ENCODE measurements at places on chromosomes 6 and 20.

DNA sequence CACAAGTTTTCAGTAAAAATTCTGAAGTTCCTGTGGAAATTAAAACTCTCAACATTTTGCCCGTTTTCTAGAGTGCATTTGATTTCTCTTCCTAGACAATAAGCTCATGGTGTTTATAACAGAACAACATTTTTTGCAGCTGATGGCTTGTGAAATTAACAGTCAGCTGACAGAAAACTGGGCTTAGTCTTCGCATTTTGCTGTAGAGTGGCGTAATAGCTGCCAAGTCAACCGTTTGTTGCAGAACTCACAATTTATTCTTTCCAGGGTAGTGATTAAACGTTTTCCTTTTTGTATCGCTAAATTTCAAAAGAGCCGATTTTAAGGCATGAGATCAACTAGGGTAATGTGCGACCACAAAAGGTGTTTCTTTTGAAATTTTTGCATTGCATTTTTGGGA, 1.4 kb downstream of the SPO11 start:
- no peak for DNase-seq

DNA sequence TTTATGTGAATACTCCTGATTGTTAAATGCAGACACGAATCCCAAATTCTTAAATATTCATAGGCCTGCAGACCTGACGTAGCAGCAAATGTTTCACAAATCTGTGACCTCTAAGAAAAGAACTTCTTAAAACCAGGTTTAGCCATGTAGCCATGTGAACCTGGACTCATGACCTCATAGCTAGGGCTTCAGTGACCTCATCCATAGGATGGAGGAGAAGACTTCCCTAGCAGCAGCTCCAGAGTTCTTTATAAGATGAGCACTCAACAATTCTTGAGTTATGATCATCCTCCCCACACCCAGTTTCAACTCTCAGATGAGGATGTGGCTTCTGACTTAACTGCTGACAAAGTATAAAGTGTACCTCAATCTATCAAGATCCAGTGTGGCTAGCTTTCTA, 45.8 kb upstream of the TCF21 start:
- no peak for DNase-seq

DNA sequence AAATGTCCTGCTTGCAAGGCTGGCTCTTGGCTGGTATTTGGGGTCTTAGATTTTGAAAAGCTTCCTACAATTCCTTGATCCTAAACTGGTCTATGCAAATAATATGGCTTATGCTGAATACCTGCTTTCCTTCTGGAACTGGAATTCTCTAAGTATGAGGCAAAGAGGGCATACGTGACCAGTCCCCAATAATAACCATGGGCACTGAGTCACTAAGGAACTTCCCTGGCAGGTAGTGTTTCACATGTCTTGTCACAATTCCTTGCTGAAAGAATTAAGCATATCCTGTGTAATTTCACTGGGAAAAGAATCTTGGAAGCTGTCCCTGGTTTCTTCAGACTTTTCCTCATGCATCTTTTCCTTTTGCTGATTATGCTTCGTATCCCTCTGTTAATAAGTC, 106.5 kb downstream of the MMS22L start:
- DNase-seq: no peak

- DNase-seq: no peak
Observed at GRCh38 chr6:99993533-99994251, at the start of gene MCHR2. TSS of gene MCHR2 (minus strand) at chr6:99994223. CDS start at chr6:99956147, 38,076 bp downstream.

DNA sequence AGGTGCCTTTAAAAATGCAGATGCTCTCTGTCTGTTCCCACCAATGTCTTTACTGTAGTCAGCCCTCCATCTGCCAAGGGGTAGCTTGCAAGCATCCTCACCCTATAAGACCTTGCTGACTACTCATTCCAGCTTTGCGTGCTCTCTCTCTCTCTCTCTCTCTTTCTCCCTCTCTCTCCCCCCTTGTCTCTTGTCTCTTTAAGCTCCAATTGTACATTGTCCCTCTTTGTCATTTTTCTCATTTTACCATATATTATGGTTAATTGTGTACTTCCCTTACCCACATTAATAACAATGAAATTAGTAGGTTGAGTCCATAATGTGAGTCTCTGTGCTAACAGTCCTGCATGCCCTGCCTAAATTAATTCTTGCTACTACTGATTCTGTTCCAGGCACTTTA, 350.2 kb upstream of the CDH4 start:
- no peak for DNase-seq

DNA sequence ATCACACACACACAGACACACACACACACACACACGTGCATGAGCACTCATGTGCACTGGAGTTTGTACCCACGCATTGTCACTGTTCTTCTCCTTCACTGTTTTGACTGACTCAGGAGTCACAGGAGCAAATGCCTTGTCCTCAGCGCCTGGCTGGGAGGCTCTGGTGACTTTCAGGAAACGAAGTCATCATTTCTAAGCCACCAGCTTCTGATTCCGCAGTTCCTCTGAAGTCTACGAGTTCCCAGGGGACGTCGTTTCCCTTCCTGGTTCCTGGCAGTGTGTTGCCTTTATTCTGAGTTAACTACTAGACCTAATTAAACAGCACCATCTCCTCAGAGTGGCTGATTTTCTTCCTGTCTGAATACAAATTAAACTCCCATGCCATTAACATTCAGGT, 82.2 kb upstream of the PMEPA1 start:
- DNase-seq: no peak
